ENCODE measurements at places on chromosomes 1 and 21. TPM values are rescaled to one million over a fixed set of nuclear protein-coding genes. Genes with fewer than 3 reads are reported as not detected.

Gene CRNN
- not detected for total RNA-seq

Gene SEMA4A
- 13.1 TPM for total RNA-seq

Gene LCE1B
- total RNA-seq, result not detected

Gene NRAS
- total RNA-seq, result 15.1 TPM

Gene RABGGTB
- total RNA-seq, result 88.0 TPM

DNA sequence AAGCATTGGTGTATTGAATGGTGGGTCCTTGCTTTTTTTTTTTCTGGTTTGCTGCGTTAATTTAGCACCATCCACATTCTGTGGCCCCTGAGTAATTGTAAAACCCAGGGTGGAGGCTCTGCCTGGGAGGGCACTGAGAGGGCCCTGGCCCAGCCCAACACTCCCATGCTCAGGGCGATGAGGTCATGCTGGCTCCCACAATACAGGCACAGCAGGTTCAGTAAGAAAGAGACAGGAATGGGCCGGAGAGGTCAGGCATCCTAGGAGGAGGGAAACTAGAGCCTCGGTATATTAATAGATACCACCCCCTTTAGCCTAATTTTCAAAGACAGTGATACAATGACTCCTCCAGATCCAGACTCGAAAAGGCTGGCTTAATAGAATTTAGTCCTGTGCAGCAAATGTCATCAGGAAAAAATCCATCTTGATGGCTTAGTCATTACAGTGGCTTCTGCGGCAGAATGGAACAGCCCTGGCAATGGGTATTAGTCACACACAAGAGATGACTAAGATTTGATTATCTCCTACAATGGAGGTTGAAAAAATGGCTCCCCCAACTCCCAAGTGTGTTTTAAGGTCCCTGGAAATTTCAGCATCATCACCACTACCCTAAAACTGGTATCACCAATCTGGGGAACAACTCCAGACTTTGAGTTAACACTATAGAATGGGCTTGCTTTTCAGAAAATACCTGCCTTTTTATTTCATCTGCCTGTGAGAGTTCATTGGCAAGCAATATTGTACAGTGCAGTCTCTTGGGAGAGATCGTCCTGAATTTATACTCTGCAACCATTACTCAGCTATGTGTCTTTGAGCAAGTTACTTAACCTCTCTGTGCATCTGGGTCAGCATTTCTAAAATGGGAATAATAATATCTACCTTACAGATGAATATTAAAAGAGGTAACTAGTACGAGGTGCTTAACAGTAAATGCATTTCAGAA, 43.9 kb upstream of the LYST start:
- H3K27ac ChIP-seq, result peak overlapping the region; percentile 100
- peak overlapping the region; percentile 45 for H3K4me3 ChIP-seq
- H3K27me3 ChIP-seq, result no peaks in the 10 kb centered on the region
- H3K4me1 ChIP-seq, result peaks cover 51% of the 10 kb centered on the region

DNA sequence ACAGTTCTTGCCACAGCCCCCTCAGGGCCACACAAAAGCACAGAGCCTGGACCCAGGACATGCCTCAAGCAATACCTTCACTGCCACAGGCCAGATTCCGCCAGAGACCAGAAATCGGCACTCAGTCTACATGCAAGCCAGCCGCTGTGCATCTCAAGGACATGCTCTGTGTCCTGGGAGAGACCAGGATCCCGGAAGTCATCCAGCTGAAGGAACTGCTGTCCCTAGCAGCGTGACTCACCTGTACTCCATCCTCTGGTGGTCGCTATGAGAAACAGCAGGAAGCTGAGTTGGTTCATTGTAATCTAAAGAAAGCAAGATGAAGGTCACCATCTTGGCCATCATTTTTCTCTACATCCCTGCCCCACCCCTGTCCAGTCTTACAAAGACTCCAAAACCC, 401 bp downstream of the ITLN1 start:
- peak; percentile 40 for DNase-seq
- H3K27ac ChIP-seq, result no peak overlapping the region
- no peaks in the 10 kb centered on the region for H3K36me3 ChIP-seq
- H3K4me1 ChIP-seq, result no peaks in the 10 kb centered on the region

DNA sequence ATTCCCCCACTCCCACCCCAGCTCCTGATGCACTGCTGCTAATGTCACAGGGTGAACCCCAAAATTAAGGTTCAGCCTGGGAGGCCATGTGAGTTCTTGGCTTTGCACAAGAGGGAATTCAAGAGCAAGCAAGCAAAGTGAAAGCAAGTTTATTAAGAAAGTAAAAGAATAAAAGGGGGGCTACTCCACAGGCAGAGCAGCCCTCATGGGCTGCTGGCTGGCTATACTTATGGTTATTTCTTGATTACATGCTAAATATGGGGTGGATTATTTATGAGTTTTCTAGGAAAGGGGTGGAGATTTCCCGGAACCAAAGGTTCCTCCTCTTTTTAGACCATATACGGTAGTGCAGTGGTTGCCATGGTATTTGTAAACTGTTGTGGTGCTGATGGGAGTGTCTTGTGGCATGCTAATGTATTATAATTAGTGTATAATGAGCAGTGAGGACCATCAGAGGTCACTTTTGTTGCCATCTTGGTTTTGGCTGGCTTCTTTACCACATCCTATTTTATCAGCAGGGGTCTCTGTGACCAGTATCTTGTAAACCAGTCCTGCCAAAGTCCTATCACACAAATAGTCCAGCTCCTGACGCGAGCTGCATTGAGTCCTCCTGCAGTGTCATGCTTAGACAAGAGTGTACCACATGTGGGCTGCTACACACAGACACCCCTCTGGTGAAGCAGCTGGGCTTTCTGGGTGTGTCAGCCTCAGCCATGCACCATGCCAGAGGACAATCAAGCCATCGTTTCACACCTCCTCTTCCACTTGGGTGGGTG, 46.4 kb upstream of the CSF1 start:
- H3K27me3 ChIP-seq, result no peaks in the 10 kb centered on the region
- H3K36me3 ChIP-seq, result no peaks in the 10 kb centered on the region
